Iris pigment epithelial cell (primary cell): ENCODE measurements at places on chromosomes 2 and 18.
A peak's percentile ranks its signal among the peaks of the same experiment; 100 is the strongest.

GRCh38 chr2:109428281-109428680, 185.5 kb downstream of the SEPTIN10 start:
- DNase-seq: no peak

DNA sequence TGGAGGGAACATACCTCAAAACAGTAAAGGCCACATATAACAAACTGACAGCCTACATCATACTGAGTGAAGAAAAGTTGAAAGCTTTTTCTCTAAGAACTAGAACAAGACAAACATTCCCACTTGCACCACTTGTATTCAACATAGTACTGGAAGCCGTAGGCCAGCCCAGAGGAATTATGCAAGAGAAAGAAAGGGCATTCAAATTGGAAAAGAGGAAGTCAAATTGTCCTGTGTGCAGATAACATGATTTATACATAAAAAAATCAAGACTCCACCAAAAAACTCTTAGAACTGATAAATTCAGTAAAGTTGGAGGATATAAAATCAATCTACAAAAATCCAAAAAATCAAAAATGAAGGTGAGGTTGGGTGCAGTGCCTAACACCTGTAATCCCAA, 8.0 kb upstream of the KDM3A start:
- DNase-seq: no peak

DNA sequence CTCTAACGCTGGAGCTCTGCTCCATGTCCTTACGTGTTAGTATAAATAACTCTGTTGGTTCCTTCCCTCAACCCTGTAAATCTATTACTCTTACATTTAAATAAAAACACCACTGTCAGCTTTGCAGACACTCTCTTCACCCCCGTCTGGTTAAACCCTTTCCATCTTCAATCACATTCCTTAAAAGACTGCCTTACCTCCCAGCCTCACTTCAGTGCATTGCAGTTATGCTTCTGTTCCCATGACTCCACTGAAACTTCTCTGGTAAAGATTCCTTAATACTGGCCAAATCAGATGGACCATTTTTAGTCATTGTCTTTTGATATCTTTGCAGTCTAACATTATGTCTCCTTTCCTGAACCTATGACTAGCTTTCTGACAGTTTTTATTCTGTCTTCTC, 61.7 kb downstream of the EML4 start:
- DNase-seq: no peak

- no peak for DNase-seq
These were observed 181.5 kb downstream of the GFPT1 start for GRCh38 chr2:69205491-69205890.

DNA sequence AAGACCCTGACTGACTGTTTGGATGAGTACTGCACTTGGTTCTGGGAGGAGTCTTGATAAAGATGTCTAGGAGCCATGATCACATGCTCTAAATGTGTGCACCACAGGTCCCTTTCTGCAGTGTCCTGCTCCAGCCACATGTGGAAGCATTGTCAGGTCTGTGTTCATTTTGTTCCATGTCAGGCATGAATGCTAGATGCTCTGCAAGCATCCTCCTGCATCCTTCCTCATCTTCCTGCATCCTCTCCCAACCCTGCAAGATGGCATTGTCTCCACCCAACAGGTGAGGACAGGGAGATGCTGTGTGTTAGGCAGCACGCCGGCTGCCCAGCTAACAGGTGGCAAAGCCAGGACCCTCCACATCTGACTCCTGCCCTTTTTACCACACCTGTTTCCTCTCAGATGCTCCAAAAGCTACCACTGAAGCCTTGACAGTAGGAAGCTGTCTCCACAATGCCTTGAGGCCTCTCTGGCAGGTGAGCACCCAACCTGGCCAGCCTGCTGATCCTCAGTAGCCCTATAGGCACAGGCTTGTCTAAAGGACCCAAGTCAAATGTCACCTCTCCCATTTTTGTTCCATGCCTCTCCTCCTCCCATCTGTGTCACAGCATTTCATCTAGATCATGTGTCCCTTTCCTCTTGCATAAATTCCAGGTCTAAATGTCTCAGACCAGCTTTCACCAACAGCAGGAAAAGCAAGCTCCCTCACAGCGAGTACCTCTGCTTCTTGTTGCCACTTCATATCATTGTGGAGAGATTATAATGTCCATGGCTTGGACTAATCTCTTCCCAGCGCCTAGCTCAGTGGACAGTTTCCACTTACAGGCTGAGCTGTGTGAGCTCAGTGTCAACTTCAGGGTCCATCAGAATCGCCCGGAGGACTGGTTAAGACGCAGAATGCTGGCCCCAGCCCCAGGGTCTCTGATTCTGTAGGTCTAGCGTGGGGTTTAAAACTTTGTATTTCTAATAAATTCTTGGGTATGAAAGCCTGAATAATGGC, 55.0 kb downstream of the TMEM163 start:
- DNase-seq: no peak

DNA sequence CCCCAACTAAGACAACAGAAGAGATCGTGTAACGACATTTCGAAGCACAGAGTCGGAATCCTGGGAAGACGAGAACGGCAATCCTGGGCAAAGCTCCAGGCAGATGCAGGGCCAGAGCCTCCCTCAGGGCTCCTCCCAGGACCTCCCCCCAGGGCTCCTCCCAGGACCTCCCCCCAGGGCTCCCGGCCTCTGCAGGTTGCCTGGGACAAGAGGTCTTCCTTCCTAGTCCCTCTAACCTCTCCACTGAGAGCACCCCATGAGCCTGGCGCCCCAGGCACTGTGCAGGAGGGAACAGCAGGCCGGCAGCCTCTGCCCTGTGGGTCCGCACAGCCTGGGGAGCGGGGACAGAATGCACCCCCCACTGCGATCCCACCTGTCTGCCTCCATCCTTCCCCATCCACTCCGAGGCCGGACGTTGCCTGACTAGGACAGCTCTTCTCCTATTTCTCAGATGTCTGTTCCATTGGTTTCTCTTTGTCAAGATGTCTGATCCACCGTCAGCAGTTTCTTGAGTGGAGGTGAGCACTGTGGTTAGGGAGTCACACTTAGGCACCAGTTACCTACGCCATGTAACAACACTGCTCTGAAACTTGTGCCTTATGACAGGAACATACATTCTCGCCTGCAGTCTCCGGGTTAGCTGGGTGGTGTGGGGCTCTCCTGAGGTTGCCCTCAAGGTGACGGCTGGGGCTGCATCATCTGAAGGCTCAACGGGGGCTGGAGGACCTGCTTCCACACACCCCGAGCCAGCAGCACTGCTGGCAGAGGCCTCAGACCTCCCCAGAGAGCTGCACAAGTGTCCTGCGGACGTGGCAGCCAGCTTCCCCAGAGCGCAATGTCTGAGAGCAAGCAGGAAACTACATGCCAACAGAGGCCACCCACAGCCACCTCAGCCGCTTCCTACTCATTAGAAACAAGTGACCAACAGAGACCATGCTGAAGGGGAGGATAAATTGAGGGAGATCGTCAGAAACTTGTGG, 28.9 kb downstream of the ADI1 start:
- no peak for DNase-seq

GRCh38 chr2:189657867-189658266, 3.4 kb upstream of the ASNSD1 start:
- DNase-seq: peak; percentile 96

GRCh38 chr2:101272045-101272784, 19.5 kb downstream of the CNOT11 start:
- DNase-seq: no peak

- DNase-seq: no peak
These were observed 8.5 kb upstream of the CELF4 start for GRCh38 chr18:37574113-37574512.

- peak; percentile 30 for DNase-seq
These were observed 49.7 kb downstream of the KLHL29 start for GRCh38 chr2:23434721-23435121.

DNA sequence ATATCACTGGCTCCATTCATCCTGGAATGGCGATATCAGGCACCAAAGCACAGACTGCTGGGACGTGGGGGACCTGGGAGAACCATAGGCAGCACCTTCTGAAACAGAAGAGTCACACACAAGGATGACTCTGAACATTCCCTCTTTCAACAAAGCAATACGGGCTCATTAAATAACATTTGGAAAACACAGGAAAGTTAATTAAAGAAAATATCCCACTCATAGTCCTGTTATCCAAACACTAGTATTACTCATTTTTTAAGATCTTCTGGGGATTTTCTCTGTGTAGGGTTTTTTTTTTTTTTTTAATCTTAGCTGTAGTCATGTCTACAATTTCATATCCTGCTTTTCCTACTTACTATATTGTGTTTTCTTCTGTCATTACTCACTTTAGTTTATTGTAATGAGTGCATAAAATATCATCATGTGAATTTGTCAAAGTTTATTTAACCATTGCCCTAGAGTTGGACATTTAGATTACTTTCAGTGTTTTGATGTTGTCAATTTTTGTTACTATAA, 70.0 kb upstream of the SP3 start:
- DNase-seq: no peak

DNA sequence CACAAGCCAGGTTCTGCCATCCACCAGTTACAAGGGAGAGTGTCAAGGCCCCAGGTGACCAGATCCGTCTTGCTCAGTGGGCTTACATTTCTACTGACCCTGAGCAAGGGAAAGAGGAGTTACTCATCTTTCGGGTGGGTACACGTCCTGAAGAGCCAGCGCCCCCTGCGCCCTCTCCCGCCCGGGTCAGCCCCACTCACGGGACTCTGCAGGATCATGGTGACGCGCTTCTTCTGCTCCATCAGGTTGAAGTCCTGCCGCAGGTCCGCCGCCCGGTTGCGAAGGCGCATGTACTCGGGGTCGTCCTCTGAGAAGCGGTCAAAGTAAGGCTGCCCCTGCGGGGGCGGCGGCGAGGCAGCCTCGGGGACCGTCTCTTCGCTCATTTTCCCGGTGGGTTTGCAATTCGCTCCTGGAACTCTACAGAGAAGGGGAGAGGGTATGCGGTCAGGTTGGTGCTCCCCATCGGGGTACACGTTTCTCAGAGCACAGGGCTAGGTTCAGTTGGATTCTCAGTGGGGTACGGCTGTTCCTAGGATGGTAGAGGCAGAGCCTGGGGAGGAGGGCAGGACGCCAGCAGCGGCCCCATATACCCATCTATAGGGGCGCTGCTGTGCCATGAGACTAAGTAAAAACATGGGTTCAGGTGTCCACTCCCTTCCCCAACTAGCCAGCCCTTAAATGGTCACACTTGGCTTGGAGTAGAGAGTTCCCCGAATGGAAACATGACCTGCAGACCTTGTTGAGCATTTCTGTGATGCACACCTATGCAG, 61.8 kb downstream of the ADD2 start:
- no peak for DNase-seq

GRCh38 chr2:181077128-181077709, 96.8 kb downstream of the UBE2E3 start:
- peak; percentile 56 for DNase-seq

GRCh38 chr2:54274781-54275242, 18.8 kb upstream of the TSPYL6 start:
- peak; percentile 47 for DNase-seq

- peak; percentile 54 for DNase-seq
These were observed 460.2 kb downstream of the LRATD1 start for GRCh38 chr2:15092691-15093090.

DNA sequence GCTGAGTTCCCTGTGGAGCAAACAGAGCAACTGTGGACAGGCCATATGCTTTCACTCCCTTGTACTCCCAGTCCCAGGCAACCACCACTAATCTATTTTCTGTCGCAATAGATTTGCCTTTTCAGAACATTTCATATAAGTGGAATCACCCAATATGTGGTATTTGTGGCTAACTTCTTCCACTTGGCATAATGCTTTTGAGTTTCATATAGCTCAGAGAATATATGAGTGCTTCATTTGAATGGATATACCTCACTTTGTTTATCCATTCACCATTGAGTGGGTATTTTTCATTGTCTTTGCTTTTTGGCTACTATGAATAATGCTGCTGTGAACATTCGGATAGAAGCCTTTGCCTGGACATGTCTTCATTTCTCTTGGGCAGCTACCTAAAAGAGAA, 151.9 kb downstream of the CERS6 start:
- peak; percentile 70 for DNase-seq

GRCh38 chr18:31661965-31662364, 22.4 kb downstream of the B4GALT6 start:
- peak; percentile 81 for DNase-seq

GRCh38 chr2:8615252-8615575, 66.6 kb upstream of the ID2 start:
- no peak for DNase-seq

GRCh38 chr2:3585261-3586109, 9.4 kb upstream of the COLEC11 start:
- peak; percentile 76 for DNase-seq

DNA sequence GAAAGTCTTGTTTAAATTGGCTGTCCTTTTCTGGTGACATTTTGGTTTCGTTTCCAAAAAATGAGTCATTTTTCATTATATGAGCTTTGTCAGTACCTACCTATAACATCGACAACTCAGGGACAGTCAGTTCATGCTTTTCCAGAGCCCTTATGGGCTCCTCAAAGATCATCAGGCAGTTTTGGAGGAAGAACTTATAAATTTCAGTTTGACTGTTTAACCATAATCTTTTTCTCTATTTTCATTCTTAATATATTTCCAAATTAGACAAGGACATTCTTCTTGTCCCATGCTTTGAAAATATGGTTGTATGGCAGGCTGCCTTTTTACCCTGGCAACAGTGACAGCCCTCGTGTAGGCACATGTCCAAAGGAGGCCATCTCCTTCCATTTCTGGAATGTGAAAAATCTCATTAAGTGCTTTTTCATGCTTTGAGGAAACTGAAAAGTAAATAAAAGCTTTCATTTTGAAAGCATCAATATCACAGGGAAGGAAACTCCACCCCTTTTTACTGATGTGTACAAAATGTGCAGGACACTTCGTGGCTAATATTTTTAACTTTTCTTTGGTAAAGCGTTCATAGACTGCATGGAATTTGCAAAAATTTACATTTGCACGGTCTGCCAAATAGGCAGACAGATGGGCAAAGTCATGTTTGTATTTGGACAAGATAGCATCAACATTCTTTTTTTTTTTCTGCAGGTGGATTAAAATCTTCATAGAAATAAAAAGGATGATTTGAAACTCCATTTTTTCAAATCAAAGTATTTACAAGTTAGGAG, 7.2 kb upstream of the PROC start:
- peak; percentile 70 for DNase-seq

GRCh38 chr2:44981714-44982108, 27.5 kb downstream of the SIX2 start:
- DNase-seq: peak; percentile 71

GRCh38 chr2:166765141-166765540, 123.1 kb upstream of the XIRP2 start:
- DNase-seq: peak; percentile 34

DNA sequence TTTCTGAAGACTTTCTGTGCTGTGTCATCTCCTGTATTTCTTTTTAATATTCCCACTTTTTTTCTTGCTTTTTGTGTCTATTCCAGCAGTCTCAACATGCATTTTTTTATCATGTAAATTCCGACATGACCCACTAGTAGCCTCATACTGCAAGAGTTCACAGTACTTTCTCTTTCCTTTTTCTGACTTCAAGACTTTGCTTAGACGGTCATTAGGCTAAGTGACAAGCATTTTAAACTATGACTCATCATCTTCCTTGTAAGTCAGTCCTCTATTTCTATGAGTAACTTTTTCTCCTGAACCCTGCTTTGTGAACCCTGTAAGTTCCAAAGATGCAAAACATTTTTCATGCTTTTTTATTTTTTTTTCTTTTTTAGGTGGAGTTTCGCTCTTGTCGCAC, 381.2 kb downstream of the TXNL1 start:
- peak; percentile 77 for DNase-seq
